D721Med (cell line): ENCODE measurements at places on chromosomes 3 and 15.

GRCh38 chr3:107450254-107450893 is 72.4 kb upstream of the BBX start:
- no peak for DNase-seq

- no peak for DNase-seq
Observed at GRCh38 chr3:157100096-157100477, 59.9 kb downstream of the CCNL1 start.

GRCh38 chr3:193040836-193041672 is 123.4 kb upstream of the MB21D2 start:
- DNase-seq = no peak

GRCh38 chr3:196207159-196207832 is 3.9 kb downstream of the ZDHHC19 start:
- no peak for DNase-seq

- DNase-seq = no peak
Observed at GRCh38 chr3:62451211-62451887, 78.0 kb upstream of the FEZF2 start.

GRCh38 chr3:154022606-154023005 is 98.6 kb upstream of the ARHGEF26 start:
- no peak for DNase-seq

DNA sequence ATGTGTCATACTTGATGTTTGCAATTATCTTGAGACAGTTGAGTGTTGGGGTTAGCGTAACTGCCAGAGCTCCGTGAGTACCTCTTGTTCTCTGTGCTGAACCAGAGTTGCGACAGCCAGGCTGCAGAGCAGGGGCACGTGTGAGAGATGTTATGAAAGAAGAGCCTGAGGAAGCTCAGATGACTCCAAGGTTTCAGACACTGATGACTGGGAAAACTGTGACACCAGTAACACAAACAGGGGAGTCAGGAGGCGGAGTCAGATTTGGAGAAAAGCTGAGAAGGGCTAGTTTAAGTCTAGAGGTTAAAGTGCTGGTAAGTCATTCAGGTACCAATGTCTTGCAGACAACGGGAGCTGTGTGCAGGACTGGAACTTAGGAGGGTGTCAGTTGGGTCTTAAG is 45.0 kb downstream of the BLM start:
- DNase-seq = no peak

DNA sequence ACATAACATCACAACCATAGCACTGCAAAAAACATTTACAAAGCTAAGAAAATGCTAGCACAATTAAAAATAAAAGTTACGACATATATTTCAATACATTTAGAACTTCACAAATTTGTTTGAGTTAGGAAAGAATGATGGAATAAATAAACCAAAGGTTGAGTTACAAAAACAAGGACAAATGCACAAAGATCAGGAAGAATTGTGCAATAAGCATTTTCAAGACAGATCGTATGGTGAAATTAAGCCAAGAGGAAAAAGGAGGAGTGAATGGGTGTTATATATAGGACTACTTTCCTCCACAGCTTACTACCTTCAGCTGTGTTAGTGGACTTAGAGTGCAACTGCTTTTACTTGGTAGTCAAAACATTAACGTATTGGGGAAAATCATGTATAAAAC is 5.9 kb upstream of the CTXN2 start:
- no peak for DNase-seq

DNA sequence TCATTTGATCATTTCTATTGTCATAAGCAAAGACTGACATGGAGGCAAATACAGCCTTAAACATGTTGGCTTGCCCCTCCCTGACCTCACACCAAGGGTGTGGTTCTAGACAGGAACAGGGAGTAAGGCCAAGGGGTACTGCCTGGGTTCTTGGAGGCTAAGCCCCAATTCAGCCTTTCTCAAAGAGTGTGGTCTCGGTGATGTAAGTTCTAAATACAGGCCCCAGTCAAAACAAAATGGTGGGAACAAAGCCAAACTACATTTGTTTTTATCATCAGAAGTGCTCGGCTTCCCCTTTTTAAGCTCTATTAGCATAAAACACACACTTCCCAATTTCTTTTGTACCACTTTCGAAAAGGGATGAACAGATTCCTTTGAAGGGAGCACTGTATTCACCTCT is 129.5 kb downstream of the ATP8B4 start:
- no peak for DNase-seq

DNA sequence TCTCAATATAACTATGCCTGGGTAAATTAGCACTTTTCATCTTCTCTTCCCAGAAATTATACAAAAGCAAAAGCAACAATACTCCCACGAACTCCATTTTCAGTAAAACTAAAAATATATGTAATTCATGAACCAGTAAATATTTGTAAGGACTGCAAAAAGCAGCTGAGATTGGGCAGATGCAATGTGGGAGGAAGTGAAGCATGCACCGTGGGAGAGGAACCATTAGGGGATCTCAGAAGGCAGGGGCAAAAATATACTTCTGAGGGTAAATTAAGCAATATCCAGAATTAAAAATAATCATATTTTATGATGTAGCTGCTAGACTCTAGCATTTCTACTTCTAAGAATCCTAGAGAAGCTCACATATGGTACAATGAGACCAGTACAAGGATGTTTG is 20.2 kb downstream of the CFAP91 start:
- no peak for DNase-seq

- no peak for DNase-seq
Observed at GRCh38 chr3:121654493-121655385, 6.0 kb downstream of the HCLS1 start.

DNA sequence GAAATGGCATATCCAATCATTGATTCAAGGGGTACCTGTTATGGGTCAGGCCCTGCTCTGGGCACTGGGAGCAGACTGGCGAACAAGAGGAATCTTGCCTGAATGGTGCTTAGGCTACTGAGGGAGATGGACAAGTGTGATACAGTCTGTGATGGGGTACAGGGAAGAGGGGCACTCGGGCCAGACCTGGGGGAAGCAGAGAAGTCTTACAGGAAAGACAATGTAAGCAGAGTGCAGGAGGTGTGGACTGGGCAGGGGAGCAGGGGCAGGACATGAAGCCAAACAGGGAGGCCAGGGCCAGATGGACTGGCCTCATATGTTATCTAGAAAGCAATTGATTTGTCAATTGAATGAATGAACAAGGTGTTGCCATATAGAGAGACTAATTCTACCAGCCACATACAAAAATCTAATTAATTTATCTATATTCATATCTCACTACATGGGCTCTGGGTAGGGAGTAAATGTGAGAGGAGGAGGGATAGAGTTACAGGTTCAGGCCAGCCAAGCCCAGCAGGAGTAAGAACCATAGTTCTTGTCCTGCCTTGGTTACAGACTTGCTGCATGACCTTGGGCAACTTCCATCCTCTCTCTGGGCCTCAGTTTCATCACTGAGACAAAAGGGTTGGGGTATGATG is 3.6 kb upstream of the IGDCC4 start:
- no peak for DNase-seq
